LoVo (cell line): ENCODE measurements at places on chromosomes 12 and 14.

DNA sequence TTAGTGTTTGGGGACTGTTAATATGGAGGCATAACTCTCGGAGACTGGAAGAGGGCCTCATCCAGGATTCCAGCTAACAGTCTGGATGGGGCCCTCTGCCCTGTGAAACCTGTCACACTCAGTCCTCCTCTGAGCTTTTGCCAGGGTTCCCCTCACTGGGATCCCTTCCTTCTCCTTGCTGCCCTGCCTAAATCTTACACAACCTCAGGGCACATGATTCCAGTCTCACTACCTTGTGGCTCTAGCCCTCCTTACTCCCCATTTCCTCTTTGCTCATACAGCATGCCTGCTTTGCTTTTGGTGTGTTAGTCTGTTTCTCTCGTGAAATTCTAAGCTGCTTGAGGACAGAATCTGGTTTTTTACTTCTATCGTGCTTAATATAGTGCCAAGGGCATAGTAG, 942 bp upstream of the GSG1 start:
- DNase-seq = no peak

DNA sequence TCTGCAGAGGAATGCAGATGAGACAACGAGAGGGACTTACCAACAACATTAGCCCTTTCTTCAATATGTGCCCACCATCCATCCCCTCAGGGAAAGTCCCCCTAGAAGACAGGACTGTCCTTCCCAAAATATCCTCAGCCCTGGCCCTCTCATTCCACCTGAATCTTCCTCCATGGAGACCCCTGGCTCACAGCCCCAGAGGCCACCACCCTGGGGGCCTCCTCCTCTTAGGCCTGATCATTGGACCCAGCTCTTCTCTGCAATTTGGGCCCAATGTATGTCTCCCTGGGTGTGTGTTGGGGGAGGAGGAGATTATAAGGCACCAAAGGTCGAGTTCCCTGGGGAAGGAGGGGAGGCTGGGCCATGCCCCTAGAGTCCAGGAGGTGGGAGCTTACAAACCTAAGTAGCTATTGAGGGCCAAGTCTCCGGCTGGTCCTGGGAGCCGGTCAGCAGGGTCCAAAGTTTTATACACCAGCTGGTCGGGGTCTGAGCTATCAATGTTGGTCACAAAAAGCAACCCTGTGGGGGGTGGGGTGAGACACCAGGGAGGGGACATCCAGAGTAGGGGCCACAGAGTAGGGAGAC, 8.1 kb downstream of the ITGA7 start:
- DNase-seq = no peak

- DNase-seq = no peak
Measured at GRCh38 chr12:27284751-27285150, 40.7 kb downstream of the STK38L start.

GRCh38 chr14:89845346-89845745, 109.2 kb downstream of the EFCAB11 start:
- DNase-seq = no peak

- DNase-seq = peak; percentile 80
Measured at GRCh38 chr12:123905319-123905925, 67.2 kb downstream of the CCDC92 start.

GRCh38 chr14:106812788-106813476, 1286.5 kb downstream of the TMEM121 start:
- no peak for DNase-seq

GRCh38 chr12:89413234-89413633, 60.9 kb upstream of the DUSP6 start:
- DNase-seq = no peak

DNA sequence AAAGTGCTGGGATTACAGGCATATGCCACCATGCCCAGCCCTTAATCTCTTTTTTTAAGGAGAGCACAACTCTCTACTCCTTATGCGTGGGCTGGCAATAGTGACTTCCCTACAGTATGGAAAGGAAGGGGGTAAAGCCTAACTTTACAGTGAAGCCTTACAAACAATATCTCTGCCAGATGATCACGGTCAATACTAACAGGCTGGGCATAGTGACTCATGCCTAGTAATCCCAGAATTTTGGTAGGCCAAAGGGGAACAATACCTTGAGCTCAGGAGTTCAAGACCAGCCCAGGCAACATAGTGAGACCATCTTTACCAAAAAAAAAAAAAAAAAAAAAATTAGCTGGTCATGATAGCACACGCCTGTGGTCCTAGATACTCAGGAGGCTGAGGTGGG, 5.6 kb downstream of the PYM1 start:
- no peak for DNase-seq

DNA sequence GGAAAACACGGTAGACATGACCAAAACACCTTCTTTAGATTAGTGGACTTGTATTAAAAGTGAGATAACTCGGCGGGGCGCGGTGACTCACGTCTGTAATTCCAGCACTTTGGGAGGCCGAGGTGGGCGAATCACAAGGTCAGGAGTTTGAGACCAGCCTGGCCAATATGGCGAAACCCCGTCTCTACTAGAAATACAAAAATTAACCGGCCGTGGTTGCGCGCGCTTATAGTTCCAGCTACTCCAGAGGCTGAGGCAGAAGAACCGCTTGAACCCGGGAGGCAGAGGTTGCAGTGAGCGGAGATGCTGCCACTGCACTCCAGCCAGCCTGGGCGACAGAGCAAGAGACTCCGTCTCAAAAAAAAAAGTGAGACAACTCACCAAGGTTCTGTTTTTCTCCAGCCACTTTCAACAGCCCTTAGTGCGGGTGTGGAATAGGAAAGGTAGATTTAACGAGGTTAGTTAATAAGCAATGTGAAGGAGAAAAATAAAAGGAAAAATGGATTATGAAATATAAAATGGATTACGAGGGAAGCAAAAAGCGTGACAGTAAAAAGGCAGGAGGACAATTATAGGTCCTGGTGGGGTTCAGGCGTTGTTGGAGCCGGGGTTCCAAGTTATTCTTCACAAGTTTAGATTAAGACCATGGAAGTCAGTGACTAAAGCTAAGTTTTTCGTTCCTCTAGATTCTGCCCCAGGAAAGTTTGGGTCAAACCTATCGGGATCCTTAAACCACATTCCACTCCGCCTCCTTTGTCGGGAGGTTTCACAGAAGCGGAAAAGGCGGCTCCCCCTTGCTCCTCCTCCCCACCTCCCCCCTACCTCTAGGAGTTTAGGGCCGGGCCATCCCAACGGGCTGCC, 534 bp downstream of the PPP2R3C start:
- DNase-seq = no peak

DNA sequence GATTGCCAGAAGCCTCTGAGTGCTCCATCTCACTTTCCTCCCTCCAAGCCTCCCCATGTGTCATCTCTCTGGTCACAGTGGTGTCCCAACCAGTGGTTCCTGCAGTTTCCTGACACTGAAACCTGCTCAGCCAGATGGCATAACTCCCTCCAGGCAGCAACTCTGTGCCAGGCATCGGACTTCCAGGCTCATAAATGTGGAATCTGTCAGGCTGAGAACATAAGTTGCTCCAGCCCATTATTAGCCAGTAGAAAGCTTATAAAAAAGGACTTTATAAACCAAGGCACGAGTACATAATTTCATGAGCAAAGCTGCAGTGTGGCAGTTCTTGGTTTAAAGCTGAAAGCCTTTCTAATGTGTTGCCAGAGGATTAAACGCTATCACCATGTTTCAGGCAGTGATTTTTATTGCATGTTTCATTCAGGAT, 194.3 kb downstream of the DACT1 start:
- no peak for DNase-seq
